ENCODE measurements at places on chromosomes 2 and 18.
A peak's percentile ranks its signal among the peaks of the same experiment; 100 is the strongest.

DNA sequence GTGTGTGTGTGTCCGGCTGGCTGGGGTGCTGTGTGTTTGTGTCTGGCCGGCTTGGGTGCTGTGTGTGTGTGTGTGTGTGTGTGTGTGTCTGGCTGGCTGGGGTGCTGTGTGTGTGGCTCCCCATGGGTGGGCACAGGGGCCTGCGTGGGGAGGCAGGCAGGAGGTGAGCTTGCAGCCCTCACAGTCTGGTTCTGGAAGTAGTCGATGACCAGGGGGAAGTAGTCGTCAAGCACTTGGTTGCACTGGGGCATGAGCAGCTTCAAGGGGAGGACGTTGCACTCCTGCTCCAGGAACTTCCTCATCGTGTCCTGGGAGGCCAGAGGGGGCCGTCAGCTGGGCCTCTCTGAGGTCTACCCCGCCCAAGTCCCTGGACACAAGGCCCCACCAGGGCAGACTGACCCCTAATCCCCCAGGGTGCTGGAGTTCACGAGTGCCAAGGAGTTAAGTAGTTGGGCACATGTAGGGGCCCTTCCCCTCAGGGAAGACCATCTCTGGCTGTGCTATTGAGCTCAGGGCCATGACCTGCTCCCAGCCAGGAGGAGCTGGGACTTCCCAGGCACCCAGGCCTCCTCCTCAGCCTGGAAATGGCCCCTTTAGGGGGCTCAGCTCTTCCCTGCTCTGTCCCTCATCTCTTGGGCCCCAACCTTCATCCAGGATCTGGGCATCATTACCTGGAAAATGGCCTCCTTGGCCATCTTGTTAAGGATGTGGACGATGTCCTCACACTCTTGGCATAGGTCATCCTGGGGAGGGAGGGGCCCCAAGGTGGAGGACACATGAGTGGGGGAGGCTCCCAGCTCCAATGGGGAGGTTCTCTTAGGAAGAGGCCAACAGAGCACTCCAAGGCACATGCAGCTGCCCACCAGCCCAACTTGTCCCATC, 1.3 kb downstream of the SFTPB start:
- no peak for DNase-seq

- DNase-seq, result peak; percentile 1
Measured at GRCh38 chr2:55236992-55237543, 4.6 kb downstream of the RPS27A start.

DNA sequence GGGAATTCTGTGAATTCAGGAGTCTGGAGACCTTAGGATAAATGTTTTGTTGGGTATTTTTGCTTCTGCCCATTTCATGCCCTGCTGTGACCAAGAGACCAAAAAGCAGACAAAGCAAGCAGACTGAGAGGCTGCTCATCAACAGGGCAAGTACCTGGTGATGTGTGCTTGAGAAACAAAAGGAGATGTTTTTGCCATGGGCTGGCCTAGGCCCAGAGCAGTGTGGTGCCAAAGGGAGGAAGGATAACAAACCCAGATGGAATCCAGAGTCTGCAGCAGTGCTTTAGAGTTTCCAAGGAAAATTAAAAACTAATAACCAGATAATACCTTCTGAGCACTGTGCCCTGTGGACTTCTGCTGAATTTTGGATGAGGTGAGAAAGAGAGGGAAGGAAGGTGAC, 538.4 kb downstream of the STK39 start:
- DNase-seq, result no peak

- peak; percentile 10 for DNase-seq
Measured at GRCh38 chr2:237967463-237967951, 693 bp downstream of the UBE2F start.

DNA sequence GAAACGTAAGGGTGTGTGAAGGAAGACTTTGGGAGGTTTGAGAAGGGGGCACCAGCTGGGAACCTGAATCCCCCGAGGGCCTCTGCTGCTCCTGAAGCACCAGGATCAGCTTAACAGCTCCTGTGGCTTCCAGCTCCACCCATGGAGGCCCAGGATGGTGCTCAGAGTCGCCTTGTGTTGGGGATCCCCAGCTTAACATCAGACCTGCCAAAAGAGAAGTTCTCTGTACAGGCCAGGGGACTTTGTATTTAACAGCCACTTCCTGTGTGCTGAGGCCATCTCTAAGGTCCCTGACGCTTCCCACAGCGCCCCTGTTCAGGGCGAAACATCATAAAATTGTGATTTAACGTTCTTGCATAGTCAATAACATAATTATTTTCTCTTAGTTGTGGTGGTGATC, 77.5 kb downstream of the NCK2 start:
- no peak for DNase-seq

DNA sequence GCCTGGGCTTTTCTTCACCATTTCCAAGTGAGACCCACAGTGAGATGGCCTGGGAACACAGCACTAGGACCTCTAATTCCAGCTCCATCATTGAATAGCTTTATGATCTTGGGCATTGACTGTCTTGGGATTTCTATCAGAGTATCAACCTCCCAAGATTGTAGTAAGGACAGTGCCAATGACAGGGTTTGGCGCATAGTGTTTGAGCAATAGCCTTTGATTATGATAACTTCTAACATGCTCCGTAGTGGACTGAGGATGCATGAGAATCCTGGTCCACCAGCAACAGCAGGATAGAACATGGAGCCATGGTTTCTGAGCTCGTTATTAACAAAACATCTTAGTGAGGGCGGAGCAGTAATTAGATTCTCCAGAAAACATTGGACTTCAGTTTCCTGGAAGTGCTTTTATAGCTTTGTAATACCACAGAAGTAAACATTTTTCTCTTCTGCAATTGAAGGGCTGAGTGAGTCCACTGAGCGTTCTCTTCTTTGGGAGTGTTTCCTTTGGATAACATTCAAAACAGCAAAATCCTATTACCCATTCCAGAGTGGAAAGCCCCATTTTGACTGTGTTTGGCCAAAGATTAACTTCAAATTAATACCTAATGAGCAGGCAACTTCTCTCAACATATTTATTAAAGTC, 63.7 kb downstream of the IL1R2 start:
- no peak for DNase-seq

- no peak for DNase-seq
Measured at GRCh38 chr2:15918761-15919356, 21.5 kb upstream of the MYCN start.

GRCh38 chr18:54075689-54076088, 148.8 kb downstream of the MBD2 start:
- no peak for DNase-seq

DNA sequence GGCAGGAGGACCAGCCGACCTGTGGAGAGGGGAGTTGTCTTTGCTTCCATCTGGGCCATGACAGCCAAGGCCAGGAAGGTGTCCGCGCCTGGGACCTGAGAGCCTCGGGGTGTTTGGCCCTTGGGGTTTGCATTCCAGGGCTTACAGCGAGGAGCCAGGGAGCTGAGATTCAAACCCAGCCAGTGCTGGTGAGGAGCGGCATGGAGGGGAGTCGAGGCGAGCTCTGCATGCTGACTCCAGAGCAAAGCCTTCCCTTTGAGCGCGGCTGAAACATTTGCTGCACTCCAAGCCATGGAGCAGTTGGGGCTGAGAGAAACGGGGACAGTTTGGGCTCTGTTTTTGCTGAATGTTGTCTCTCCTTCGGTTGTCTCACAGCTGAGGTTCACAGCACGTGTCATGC, 77.4 kb downstream of the TWIST2 start:
- no peak for DNase-seq

DNA sequence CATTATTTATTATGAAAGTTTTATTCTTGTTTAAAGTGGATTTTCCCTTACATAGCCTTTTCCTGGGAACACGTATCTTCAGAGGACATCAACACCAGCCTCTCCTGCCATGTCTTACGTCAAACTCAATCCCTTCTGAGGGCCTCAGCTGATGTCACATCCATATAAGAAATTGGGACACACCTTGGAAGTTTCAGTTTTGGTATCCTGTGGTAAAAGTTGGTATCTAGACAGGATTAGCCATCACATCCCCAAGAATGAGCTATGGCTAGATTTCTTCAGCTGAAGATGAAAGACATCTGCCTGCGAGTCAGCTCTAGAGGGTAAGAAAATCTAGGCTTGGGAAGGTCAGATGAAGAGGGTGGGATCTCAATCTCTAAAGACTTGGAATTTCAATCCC, 75.8 kb upstream of the ZNF516 start:
- no peak for DNase-seq

DNA sequence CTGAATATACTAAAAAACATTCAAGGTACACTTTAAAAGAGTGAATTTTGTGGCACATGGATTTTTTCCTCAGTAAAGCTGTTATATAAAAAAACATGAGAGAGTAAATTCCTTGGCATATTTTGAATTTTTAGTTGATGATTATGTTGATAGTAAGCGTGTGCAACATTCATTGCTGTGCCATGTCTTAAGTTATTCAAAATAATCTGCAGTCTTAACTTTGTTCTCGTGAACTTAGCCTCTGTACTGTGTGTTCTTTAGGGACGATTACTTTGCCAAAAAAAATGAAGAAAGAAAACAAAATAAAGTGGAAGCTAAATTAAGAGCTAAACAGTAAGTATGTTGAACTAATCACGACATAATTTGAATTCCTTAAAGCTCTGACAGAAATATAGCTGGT, 9.6 kb downstream of the SSB start:
- no peak for DNase-seq

- DNase-seq, result no peak
Measured at GRCh38 chr2:221485503-221485870, 86.6 kb downstream of the EPHA4 start.

DNA sequence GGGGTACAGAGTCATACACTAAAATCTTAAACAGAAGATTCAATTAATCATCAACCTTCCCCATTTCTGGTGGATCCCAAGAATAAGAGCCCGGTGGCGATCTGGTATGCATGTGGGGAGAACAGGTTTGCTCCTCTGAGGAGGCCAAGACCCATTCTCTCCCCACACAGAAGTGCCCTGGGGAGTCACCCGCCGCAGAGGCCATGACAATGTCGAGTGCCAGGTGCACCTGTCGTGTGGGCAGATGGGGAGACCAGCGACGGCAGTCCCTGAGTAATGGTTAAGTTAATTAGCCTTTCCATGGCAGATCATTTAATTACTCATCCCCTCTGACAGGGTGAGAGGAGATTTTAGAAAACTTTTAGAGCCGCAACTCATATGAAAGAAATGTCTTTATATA, 345.0 kb downstream of the NCKAP5 start:
- DNase-seq, result no peak

GRCh38 chr2:42618972-42619371, 50.5 kb downstream of the MTA3 start:
- no peak for DNase-seq

GRCh38 chr2:79619976-79620375, 107.1 kb downstream of the CTNNA2 start:
- DNase-seq, result no peak

DNA sequence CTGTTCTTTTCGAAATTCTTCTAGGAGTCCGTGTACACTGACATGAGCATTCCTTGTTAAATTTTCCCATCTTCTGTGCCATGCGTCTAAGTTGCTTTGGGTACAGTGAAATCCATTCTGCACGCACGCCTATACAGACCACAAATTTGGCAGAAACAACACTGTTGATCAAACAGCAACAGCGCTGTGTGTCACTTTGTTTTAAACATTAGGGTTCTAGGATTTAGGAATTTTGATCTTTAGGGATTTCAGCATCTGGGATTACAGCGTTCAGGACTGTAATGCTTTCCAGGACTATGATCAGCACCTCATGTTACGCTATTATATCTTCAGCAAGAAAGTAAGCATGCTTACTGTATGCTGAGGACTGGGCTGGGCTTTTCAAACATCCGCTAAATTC, 47.1 kb upstream of the FHL2 start:
- DNase-seq, result no peak

- no peak for DNase-seq
Measured at GRCh38 chr2:105294046-105294445, 35.5 kb downstream of the TGFBRAP1 start.

DNA sequence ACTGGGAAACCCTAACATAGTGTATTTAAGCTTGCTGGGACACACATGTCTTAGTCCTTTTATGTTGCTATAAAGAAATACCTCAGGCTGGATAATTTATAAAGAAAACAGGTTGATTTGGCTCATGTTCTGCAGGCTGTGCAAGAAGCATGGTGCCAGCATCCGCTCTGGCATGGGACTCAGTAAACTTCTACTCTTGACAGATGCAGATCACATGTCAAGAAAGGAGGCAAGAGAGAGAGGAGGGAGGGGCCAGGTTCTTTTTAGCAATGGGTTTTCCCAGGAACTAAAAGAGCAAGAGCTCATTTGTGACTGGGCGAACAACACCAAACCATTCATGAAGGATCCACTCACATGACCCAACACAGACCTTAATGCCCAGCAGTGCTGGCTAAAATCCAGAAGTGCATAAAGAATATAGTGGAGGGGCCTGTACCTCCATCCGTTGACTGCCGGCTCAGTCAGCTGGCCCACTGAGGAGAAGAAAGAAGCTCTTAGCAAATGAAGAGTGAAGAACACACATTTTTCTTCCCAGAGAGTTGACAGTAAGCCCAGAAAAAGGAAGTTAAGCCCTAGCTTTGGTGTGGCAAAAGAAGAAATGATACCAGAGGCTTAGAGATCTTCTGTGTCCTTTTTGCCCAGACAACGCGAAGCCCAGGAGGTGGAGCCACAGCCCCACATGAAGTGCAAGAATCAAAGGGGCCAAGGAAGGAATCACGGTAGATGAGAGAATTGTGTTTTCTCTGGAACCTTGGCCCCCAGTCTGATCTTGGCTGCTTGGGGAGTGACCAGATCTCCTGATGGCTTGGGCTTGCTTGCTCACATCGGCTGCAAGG, 183.5 kb upstream of the FAM98A start:
- DNase-seq, result no peak

DNA sequence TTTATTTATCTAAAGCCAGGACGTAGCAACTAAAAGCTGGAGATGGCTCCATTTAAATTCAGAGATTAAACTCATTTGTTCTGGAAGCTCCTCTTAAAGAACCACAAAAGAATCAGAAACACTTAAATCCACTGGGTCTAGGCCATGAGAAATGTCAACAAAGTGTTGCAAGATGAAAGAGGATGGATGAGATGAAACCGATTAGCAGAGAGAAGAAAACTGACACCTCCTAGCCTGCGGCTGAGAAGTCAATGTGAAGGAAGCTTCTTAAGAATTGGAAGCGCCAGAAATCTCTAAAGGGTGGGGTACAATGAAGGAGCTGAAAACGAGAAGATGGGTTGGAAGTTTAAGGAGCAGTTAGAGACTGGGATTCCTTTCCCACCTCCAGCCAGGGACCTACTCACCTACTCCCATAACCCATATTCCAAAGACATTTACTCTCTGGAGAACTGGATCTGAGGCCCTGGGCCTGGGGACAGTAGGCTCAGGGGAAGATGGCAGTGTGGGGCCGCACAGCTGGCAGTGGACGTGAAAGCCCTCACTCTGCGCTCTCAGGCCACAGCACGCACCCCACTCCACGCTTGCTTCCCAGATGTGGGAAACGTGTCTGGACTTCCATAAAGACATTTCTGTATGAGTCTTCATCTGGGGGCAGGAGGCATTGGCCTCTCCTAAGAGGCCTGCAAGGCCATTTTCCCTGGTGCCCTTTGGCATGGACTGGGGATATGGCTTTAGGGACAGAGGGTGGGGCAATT, 188.4 kb downstream of the LOXHD1 start:
- peak; percentile 88 for DNase-seq

DNA sequence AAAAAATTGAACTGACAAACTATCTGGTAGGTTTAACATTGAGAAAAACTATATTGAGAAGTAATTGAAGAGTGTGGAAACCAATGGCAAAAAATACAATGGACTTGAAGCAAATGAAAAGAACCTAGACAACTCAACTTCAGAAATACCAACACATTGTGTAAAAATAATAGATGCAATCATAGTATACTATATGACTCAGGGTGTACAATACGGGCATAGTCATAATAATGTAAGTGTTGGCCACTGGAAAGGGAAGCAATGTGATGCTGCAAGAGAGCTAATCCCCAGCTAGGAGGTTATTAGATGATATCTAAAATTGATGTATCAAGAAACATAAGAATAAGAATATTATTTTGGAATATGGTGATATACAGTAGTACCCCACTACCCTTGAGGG, 45.3 kb downstream of the SMAD7 start:
- no peak for DNase-seq
